AG10803 (cell line): ENCODE measurements at places on chromosomes 7 and 10.

DNA sequence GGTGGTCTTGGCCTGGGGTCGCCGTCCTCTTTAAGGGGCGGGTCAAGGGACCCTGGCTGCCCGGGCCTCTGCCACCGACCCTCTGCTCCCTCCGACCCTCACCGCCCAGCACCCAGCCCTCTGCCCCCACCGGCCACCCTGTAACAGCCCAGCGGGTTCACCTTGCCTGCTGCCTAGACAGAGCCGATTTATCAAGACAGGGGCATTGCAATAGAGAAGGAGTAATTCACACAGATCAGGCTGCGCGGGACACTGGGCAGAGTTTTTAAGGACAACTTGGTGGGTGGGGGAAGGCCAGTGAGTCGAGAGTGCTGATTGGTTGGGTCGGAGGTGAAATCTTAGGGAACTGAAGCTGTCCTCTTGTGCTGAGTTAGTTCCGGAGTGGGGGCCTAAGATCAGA is 779 bp upstream of the ADCK2 start:
- no peak for DNase-seq

DNA sequence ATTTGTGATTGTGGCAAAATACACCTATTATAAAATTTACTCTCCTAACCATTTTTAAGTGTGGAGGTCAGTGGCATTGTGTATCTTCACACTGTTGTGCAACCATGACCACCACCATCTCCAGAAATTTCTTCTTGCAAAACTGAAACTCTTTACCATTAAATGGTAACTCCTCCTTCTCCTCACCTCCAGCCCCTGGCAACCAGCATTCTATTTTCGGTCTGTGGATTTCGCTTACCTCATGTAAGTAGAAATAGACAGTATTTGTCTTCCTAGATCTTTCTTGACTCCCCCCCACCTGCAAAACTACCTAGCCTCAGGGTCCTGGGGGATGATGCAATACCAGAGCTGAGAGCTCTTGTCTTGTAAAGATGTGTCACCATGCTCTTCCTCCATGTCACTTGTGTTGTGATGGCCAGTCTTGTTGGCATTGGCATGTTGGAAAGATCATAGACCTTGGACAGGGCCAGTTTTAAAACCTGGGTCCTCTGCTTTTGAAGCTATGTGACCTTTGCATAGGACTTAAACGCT is 71.1 kb upstream of the EMX2 start:
- no peak for DNase-seq

- no peak for DNase-seq
Observed at GRCh38 chr7:106356-106755, 86.0 kb upstream of the FAM20C start.

DNA sequence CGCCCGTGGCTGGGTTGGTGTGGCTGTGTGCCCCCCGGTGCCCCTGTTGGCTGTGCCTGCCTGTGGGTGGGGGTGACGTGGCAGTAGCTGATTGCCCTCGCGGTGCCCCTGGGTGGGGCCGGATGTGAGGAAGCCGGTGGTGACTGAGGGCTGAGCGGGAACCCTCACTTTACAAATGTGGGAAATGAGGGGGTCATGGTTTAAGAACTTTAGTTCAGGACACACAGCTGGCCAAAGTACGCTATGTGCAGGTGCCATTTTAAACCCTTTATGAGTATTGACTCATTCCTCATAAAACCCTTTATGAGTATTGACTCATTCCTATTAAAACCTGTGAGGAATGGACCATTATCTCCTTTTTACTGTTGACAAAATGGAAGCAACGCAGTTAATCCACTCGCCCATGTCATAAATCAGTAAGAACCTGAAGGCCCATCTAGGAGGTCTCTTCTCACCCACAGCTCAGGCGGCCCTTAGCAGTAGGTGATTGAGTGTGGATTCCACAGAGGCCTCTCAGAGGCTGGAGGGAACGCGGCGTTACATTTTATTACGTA is 290.1 kb upstream of the COBL start:
- DNase-seq: no peak
